IMR-90 (cell line): ENCODE measurements at places on chromosomes 5 and 9. TPM values are rescaled to one million over a fixed set of nuclear protein-coding genes. Genes with fewer than 3 reads are reported as not detected.

DNA sequence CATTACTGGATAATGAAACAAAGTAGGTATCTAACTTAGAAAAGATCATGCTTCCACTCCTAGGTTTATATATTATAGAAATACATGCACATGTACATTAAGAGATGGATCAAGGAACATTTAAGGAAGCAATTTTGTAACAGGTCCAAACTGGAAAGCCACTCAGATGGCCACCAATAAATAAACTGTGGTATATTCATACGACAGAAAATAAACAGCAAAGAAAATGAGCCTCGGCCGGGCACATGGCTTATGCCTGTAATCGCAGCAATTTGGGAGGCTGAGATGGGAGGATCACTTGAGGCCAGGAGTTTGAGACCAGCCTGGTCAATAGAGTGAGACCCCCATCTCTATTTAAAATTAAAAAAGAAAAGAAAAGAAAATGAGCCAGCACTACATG, 25.6 kb downstream of the CEMIP2 start:
- DNase-seq = no peak

- DNase-seq = no peak
These were observed 11.7 kb upstream of the PDE4D start for GRCh38 chr5:59905188-59905587.

DNA sequence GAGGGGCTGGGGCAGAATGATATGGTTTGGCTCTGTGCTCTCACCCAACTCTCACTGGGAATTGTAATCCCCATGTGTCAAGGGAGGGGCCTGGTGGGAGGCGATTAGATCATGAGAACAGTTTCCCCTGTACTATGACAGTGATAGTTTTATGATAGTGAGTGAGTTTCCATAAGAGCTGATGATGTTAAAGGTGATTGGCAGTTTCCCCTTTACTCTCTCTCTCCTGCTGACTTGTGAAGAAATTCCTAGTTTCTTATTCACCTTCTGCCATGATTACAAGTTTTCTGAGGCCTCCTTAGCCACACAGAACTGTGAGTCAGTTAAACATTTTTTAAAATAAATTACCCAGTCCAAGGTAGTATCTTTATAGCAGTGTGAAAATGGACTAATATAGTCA, 120.4 kb upstream of the CDH9 start:
- DNase-seq = no peak

- DNase-seq = peak; percentile 10
These were observed 9.2 kb downstream of the LIFR start for GRCh38 chr5:38547257-38547656.

- DNase-seq = no peak
These were observed 154.2 kb upstream of the TYRP1 start for GRCh38 chr9:12538842-12539579.

DNA sequence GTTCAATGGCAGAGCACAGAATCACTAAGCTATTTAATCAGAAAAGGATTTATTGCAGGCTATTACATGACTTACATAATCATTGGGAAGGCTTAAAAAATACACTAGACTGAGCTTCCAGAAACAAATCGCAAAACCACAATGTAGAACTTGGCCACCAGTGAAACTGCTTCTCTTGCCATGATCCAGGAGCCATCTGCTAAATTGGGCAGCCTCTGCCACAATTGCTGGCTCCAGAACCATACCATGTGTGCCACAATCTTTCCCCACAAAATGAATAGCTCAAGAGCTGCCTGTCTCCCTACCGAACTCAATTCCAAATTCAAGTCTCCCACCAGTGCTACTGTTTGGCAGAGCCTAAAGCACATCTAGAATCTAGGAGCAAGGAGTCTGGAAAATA, 9.8 kb upstream of the ERAP1 start:
- no peak for DNase-seq

- no peak for DNase-seq
These were observed 114.4 kb downstream of the TENT4A start for GRCh38 chr5:6827526-6828219.

DNA sequence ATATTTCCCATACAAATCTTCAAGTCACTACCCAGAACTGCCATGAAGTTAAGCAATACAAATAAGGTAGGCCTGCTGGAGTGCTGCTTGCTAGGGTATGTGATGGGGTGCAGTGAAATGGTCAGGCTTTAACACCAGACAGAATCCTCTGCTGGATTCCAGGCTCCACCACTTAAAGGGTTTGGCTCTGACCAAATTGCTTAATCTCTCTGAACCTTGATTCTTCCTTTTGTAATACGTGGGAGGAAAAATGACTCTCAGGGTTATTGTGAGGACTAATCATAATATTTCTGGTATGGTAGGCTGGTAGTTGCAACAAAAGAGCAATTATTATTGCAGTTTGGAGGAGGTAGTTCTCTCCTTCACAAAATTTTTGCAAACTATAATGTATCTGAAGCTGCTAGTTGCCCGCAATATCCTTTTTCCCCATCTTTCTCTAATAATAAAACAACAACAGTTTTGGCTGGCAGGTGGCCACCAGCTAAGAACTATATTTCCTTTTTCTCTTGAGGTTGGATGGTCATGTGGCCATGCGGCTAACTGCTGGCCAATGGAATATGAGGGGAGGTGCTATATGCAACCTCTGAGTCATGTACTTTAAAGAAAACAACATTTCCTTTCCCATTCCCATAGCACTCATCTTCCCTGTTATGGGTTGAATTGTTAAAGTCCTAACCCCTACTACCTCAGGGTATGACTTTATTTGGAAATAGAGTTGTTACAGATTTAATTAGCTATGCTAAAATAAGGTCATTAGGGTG, 44.1 kb downstream of the CCL28 start:
- DNase-seq = peak; percentile 4

GRCh38 chr9:20604562-20604961, 17.7 kb downstream of the MLLT3 start:
- peak; percentile 61 for DNase-seq

DNA sequence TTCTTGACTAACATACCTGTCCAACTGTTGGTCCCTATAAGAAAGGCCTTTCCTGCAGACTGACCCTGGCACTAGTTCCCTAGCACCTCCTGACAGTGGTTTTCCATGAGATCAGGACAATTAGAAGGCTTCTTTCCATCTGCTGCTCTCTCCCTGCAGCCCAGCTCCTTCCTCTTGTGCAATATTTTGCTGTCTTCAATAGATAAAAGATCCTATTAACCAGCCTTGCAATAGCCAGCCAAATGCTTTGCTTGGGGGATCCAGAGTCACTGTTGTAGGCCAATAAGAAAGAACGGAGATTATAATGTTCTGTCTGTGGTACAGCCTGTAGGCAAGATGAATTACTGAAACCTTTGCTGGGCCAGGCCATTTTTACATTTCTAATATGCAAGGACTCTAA, 18.4 kb upstream of the NME5 start:
- DNase-seq = no peak

- peak; percentile 56 for DNase-seq
These were observed 62.4 kb downstream of the SLC28A3 start for GRCh38 chr9:84278130-84278529.

DNA sequence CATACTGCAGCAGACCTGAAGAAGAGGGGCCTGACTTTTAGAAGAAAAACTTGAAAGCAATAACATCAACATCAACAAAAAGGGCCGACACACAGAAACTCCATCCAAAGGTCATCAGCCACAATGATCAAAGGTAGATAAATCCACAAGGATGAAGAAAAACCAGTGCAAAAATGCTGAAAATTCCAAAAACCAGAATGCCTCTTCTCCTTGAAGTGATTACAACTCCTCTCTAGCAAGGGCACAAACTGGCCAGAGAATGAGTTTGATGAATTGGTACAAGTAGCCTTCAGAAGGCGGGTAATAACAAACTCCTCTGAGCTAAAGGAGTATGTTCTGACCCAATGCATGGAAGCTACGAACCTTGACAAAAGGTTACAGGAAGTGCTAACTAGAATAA, 186.2 kb upstream of the RAI14 start:
- no peak for DNase-seq

DNA sequence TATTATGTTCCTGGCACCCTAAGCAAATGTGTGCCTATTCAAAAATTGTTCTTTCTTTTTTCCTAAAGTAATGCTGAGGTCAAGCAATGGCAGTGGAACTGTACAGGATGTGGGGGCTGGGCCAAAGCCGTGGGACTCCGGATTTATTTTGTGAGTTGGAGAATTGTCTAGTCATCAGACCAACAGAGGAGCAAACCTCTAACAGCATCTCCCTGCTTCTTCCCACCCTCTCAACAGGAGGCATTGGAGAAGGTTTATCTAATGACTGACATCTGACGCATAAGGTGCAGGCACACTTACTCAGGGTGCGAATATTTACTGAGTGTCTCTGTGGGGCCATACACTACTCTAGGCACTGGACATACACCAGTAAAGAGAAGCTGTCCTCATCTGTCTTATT, 38.6 kb downstream of the MARCHF11 start:
- no peak for DNase-seq

GRCh38 chr5:113217619-113218184, 217.1 kb downstream of the TSSK1B start:
- DNase-seq = no peak

DNA sequence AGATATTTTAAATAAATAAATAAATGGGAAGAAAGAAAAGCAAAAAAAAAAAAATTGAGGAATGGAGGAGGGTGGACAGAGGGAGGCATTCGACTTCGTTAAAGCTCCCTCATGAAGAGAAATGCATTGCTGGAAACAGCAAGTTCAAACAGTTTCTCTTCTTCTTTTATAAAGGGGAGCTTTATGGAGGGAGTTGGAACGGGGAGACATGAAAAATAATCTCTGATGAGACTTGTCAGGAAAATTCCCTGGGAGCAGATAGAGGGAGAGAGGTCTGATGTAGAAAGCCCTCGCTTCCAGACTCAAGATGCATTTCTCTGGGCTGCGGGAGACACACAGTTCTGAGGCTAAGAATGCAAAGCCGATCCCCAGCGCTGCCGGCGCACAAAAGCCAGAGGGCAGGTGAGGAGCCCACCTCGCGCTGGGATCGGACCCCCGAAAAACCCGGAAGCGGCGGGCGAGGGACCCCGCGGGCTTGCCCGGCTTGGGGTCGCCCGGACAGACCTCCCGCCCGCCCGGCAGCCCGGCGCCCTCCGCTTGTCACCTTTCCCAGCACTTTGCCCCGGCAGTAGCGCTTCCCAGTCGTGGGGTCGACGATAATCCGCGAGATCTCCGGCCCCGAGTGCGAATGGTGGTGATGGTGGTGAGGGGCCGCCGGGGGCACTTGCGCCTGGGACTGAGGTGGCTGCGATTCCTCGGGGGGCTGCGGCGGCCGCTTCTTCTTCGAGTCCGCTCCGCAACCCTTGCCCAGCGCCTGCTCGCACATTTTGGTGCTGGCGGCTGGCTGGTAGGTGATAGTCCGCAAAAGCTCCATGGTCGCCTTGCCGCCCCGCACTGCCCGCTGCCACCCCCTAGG, 512 bp downstream of the PLK2 start:
- peak; percentile 38 for DNase-seq

DNA sequence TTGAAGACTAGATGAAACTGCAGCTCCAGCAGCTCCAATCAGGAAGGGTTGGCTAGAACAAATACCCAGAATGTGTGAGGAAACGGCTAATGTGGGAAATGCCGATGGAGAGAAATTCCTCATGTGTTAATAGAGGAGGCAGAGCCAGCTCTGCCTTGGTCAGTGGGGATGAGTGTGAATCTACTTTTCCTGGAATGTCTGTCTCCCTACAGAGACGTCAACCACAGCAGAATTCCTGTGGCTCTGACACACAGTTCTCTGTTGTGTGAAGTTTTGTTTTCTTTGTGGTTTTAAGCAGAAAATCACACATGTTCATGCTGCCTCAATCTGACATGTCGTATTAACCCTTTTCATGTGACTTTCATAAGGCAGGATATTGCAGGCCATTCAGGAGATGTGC, 476.6 kb upstream of the WWC1 start:
- DNase-seq = peak; percentile 88

DNA sequence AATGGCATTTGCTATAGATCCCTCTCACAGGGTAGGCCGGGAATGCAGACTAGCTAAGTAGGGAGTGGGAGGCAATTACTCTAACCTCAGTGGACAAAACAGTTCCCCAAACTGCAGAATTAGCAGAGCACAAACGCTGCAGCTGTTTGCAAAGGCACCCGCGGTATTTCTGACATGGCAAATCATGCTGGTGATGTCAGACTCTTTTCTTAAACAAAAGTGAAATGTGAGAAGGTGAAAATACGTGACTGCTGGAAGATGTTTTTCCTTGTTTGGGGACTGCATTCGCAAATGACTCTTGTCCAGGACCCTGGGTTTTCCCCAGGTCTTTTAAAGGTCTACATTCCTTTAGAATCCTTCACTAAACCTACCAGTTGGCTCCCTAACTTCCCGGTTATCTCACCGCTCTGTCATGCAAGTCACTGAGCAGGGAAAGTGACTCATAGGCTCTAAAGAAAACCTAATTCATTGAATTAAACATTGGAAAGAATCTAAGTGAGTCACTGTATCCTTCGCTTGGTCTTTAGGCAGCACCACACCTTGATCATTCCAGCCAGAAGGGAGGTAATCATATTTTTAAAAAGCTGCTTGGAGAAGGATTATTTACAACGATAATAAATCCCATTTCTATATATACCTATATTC, 91.5 kb upstream of the DNAH5 start:
- peak; percentile 100 for DNase-seq

- no peak for DNase-seq
These were observed 2.0 kb downstream of the CYFIP2 start for GRCh38 chr5:157267761-157268480.

- DNase-seq = no peak
These were observed 39.1 kb upstream of the FLT4 start for GRCh38 chr5:180688330-180689070.

GRCh38 chr9:95120781-95121370, 196.6 kb downstream of the FANCC start:
- no peak for DNase-seq

GRCh38 chr5:124910354-124911016, 164.0 kb upstream of the ZNF608 start:
- DNase-seq = no peak

Gene CCNB1
- total RNA-seq = 160 and 203 TPM in 2 replicates

Gene ZDHHC12
- 13.9 and 16.7 TPM in 2 replicates for total RNA-seq

Gene KCNN2
- 2.2 and 3.3 TPM in 2 replicates for total RNA-seq
